ENCODE measurements at places on chromosomes 5 and 9. TPM values are rescaled to one million over a fixed set of nuclear protein-coding genes. Genes with fewer than 3 reads are reported as not detected.

- no peaks in the 10 kb centered on the region for H3K36me3 ChIP-seq
- no peaks in the 10 kb centered on the region for H3K27me3 ChIP-seq
- H3K4me1 ChIP-seq: no peaks in the 10 kb centered on the region
- no peak overlapping the region for H3K27ac ChIP-seq
- no peak for DNase-seq
Measured at GRCh38 chr9:118271331-118271730, 567.1 kb downstream of the TLR4 start.

DNA sequence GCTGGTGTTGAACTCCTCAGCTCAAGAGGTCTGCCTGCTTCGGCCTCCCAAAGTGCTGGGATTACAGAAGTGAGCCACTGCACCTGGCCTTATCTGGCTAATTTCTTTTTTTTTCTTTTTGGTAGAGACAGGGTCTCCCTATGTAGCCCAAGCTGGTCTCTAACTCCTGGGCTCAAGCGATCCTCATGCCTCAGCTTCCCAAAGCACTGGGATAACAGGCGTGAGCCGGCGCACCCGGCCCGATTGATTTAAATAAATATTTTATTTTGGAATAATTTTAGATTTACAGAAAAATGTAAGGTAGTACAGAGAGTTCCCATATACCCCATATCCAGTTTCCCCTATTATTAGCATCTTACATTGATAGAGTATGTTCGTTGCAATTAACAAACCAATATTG, 155.0 kb upstream of the MVB12B start:
- H3K4me3 ChIP-seq: no peak overlapping the region
- peaks cover 6% of the 10 kb centered on the region for H3K27me3 ChIP-seq
- no peak for DNase-seq
- no peak overlapping the region for H3K27ac ChIP-seq

GRCh38 chr5:147417135-147417813, 92.6 kb downstream of the DPYSL3 start:
- H3K27ac ChIP-seq: no peak overlapping the region
- no peak overlapping the region for H3K4me3 ChIP-seq
- H3K36me3 ChIP-seq: peaks cover 13% of the 10 kb centered on the region
- H3K4me1 ChIP-seq: peaks cover 29% of the 10 kb centered on the region

DNA sequence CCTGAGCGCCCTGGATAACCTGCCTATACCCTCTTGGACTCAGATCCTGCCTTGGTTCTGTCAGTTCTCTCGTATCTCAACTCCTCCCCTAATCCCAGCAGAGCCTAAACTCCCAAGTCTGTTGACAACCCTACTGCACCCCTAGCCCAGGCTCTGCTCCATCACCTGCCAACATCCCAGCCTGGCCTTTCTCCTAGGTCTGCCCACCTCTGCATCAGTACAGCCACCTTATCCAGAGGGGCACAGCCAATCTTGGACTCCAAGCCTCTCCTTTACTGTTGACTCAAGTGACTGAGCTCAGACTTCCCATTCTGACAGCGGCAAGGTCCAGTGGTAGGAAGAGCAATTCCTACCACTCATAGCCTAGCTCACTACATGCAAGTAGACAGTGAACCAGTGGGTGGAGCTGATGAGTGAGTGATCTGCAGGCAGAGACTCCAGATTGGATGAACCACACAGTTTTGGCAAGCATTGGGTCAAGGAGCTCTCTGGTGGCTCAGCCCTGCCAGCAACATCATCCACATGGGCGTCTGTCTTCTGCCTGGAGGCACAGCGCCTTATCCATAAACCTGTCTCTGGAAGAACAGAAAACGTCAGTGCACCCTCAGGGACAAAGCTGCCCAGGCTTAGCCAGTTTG, 26.5 kb downstream of the TRMO start:
- no peak for DNase-seq
- peaks cover 15% of the 10 kb centered on the region for H3K36me3 ChIP-seq
- H3K4me3 ChIP-seq: no peak overlapping the region
- no peaks in the 10 kb centered on the region for H3K27me3 ChIP-seq
- no peaks in the 10 kb centered on the region for H3K4me1 ChIP-seq

DNA sequence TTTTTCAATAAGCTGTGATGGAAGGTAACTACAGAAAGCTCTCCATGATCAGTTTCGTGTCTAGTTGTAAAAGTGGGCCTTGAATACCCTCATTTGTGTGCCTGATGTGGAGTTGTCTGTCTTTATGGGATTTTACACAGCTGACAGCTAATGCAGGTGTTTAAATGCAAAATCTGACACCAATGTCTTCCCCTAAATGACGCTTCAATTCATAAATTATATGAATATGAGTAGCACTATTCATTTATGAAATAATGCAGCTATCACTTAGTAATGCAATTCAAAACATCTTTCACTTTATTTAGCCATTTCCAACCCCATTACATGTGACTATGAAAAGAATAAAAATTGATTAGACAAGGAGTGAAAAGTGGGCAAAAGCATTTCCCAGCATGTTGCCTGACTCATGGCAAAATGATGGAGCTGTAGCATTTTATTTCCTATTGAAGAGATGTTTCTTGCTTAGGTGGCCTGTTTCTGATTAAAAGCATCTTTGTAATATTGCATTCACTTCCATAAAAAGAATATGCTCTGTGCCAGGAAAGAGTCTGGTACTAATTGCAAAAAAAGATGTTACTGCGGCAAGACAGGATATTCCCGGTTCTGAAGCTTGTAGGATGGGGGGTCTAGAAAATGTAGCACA, 116.7 kb upstream of the HAPLN1 start:
- H3K27me3 ChIP-seq: no peaks in the 10 kb centered on the region
- H3K4me3 ChIP-seq: no peak overlapping the region
- peaks cover 3% of the 10 kb centered on the region for H3K4me1 ChIP-seq
- H3K27ac ChIP-seq: no peak overlapping the region

GRCh38 chr5:61758711-61759110, 426.7 kb downstream of the ZSWIM6 start:
- DNase-seq: no peak
- no peak overlapping the region for H3K27ac ChIP-seq
- H3K4me1 ChIP-seq: peaks cover 4% of the 10 kb centered on the region
- no peak overlapping the region for H3K4me3 ChIP-seq
- no peaks in the 10 kb centered on the region for H3K27me3 ChIP-seq

GRCh38 chr9:121298016-121298538, 30.1 kb downstream of the GSN start:
- no peak for DNase-seq
- H3K27ac ChIP-seq: no peak overlapping the region
- H3K36me3 ChIP-seq: no peaks in the 10 kb centered on the region

- no peak overlapping the region for H3K4me3 ChIP-seq
- no peaks in the 10 kb centered on the region for H3K27me3 ChIP-seq
- H3K4me1 ChIP-seq: no peaks in the 10 kb centered on the region
- no peak overlapping the region for H3K27ac ChIP-seq
- DNase-seq: no peak
- no peaks in the 10 kb centered on the region for H3K36me3 ChIP-seq
Measured at GRCh38 chr5:35598707-35599370, 18.8 kb upstream of the SPEF2 start.

DNA sequence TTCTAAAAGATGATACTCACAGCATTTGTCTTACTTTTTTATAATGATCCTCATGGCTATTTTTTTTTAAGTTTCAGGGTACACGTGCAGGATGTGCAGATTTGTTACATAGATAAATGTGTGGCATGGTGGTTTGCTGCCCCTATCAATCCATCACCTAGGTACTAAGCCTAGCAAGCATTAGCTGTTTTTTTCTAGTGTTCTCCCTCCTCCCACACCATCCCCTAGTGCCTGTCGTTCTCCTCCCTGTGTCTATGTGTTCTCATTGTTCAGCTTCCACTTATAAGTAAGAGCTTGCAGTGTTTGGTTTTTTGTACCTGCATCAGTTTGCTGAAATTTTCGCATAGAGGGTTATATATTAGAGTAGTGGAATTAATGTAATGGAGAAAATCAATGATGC, 189.1 kb upstream of the CDH12 start:
- H3K27me3 ChIP-seq: no peaks in the 10 kb centered on the region
- DNase-seq: no peak
- no peak overlapping the region for H3K27ac ChIP-seq
- no peaks in the 10 kb centered on the region for H3K36me3 ChIP-seq

GRCh38 chr5:76990899-76991459, 38.1 kb downstream of the CRHBP start:
- no peaks in the 10 kb centered on the region for H3K27me3 ChIP-seq
- H3K4me1 ChIP-seq: peaks cover 9% of the 10 kb centered on the region
- no peak overlapping the region for H3K4me3 ChIP-seq
- H3K27ac ChIP-seq: no peak overlapping the region
- no peaks in the 10 kb centered on the region for H3K36me3 ChIP-seq

GRCh38 chr5:76590027-76590426, 33.2 kb downstream of the F2RL2 start:
- no peak for DNase-seq
- H3K36me3 ChIP-seq: peaks cover 8% of the 10 kb centered on the region
- no peak overlapping the region for H3K4me3 ChIP-seq
- peaks cover 16% of the 10 kb centered on the region for H3K4me1 ChIP-seq

- peaks cover 1% of the 10 kb centered on the region for H3K27me3 ChIP-seq
- H3K27ac ChIP-seq: peak overlapping the region; percentile 84
- H3K36me3 ChIP-seq: peaks cover 8% of the 10 kb centered on the region
- H3K4me1 ChIP-seq: peaks cover 48% of the 10 kb centered on the region
- peak overlapping the region; percentile 23 for H3K4me3 ChIP-seq
Measured at GRCh38 chr9:77712533-77713130, 64.5 kb upstream of the GNA14 start.

- peaks cover 32% of the 10 kb centered on the region for H3K27me3 ChIP-seq
- peak overlapping the region; percentile 72 for H3K27ac ChIP-seq
- H3K4me3 ChIP-seq: peak overlapping the region; percentile 74
- peaks cover 80% of the 10 kb centered on the region for H3K4me1 ChIP-seq
- DNase-seq: no peak
Measured at GRCh38 chr9:23739753-23740152, 86.3 kb downstream of the ELAVL2 start.

DNA sequence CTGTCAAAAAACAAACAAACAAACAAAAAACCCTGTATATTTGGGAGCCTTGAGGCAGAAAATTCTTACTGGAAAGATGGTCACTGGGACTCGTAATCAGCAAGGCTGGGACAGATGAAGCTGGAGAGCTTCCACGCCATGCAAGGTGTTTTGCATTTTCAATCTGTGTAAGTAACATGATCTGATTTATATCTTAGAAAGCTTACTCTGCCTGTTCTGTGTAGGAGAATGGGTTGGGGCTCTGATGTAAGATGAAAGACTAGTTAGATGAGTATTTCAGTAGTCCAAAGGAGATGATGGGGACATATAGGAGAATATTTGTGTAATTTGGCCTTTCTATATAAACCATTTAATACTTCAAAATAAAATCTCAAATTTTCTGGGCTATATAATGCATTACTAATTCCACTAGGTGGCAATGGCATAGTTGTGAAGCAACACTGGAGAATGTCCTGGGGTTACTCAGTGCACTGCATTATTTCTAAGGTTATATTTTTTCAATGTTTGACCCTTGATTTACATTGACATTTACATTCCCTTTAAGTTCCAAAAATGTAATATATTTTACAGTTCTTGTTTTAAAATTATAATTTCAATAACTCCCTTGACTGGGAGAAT, 21.9 kb upstream of the FSD1L start:
- H3K4me1 ChIP-seq: no peaks in the 10 kb centered on the region
- no peaks in the 10 kb centered on the region for H3K27me3 ChIP-seq
- H3K36me3 ChIP-seq: no peaks in the 10 kb centered on the region
- H3K27ac ChIP-seq: no peak overlapping the region

GRCh38 chr9:26809795-26810194, 82.8 kb downstream of the CAAP1 start:
- H3K4me1 ChIP-seq: no peaks in the 10 kb centered on the region
- no peaks in the 10 kb centered on the region for H3K27me3 ChIP-seq
- H3K27ac ChIP-seq: no peak overlapping the region
- no peak for DNase-seq
- no peaks in the 10 kb centered on the region for H3K36me3 ChIP-seq
- H3K4me3 ChIP-seq: no peak overlapping the region

The PCDHA9 gene
- 18.9 TPM for total RNA-seq

The PLAC8L1 gene
- 2.2 TPM for total RNA-seq

The SLC34A3 gene
- not detected for total RNA-seq

The AK8 gene
- 0.44 TPM for total RNA-seq

The FBXW5 gene
- 77.9 TPM for total RNA-seq

The IL5 gene
- total RNA-seq: not detected

The SPATA6L gene
- 0.59 TPM for total RNA-seq

The ENTREP1 gene
- total RNA-seq: 1.0 TPM

The NLN gene
- 94.0 TPM for total RNA-seq

The CA9 gene
- not detected for total RNA-seq

Measured in glutamatergic neuron (in vitro differentiated cells).